ENCODE measurements at places on chromosomes 6 and 20.

- DNase-seq: no peak
Measured at GRCh38 chr6:138652824-138653223, 120.7 kb upstream of the CCDC28A start.

DNA sequence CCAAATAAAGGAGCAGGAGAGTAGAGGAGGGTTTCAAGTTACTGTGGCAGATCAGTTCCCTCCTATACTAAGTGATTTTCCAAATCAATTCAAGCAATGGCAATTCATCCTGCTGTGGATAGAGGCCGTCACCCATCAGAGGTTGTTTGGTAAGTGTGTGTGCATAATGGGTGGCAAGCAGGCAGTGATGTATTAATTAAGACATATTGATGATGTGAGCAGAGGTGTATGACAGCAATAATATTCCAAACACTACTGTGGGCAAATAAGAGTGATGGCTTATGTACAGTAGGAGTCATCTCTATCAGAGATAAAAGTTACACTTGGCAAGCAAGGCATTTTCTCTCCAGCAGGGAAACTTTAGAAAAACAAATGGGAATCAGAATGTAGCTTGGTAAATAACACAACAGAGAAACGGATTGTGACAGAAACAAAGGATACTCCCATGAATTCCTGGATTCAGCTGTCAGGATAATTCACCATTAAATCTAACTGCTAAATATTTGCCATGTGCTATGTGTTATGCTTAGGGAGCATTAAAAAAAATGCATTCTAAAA is 196.3 kb downstream of the KHDC1L start:
- DNase-seq: no peak

- DNase-seq: no peak
Measured at GRCh38 chr6:107622269-107622668, 132.4 kb downstream of the SOBP start.

DNA sequence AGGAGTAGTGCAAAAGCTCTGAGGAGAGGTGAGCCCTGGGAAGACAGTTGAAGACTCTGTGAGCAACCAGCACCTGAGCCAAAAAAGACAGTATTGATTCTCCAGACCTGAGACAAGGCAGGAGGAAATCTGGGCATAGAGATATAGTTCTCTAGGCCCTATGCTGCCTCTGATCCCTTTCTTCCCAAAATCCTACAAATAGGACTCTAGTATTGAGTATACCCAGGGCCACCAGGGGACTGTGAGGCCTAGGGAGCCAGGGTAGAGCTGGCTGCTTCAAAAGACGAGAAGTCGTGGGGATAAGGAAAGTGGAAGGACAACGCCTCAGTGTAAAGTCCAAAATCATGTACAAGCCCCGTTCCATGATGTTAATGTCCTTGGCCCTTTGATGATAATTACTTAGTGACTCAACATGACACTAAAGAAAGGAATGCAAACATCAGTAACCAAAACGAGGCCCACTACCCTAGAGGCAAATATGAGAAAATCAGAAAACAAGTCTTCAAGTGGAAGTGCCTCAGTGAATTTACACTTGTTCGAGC is 197.3 kb upstream of the PROKR2 start:
- no peak for DNase-seq

DNA sequence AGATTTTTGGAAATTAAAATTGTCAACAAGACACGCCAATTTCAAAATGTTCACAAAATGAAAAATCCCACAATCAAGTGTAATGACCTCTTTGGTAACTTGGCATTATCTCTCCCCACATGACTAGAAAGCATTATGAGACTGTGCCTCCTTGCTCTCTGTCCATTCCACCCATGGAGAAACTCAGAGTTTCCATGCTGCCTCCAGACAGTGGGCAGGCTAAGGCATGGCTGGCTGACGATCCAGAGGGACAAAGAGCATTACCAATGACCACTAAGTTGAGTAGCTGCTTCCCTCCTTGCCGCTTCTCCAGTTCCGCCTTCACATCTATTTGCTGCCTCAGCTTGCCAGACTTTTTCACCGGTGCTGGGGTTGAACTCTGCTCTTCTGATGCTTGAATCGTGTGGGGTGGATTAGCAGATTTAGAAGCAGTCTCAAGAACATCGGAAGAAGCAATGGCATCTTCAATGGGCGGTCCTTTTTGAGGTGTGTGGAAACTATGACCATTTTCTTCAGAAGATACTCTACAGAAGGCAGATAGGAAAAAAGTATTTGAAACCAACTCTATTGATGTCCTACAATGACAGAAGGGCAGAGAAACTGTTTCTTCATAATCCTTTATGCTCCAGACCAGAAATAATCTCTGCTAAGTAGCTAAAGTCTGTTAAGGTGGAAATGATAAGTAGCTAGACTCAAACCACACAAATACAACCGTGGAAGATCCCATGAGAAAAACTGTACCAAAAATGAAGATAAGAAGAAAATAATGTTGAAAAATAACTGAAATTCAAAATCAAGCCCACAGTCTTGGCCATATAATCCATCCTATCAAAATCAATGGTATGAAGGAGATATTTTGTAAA is 47.5 kb upstream of the ALDH8A1 start:
- DNase-seq: no peak

DNA sequence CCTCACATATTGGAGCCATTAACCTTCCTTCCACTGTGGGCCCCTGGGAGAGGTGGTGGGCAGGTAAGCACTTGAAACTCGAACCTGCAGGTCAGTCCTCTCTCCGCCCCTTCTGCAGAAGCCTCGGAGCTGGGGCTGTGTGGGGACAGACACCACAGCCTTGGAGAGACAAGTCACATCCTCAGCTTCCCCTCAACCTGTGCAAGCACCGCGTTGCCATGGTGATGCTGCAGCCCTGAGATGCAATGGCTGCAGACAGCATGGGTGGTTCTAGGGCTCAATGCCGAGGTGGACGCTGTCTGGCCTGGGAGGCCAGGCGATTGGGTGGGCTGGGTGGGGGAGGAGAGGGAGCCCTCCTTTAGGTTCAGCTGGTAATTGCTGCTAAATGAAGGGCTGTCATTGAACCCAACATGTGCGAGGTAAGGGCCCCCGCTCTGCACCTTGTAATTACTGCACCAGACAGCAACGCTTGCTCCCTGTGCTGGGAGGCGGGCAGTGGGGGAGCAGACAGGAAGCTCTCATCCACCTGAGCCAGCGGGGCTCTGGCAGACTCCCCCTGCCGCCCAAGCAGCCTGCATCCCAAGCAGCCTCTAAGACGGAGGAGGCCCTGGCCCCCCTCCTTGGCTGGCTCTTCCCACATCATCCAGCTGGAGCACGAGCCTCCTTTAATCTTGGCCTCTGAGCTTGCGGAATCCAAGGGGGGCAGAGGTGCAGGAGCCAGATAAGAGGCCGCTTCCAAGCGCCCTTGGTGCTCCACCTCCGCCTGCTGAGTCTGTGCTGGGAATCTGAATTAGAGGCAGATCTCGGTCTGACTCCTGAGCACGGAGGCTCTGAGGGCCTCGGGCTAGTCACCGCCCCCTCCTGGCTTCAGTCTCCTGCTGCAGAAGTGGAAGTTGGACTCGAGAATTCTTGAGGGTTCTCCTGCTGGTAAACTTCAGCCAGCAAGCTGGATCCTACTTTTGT is 39.8 kb upstream of the CDH22 start:
- DNase-seq: no peak

DNA sequence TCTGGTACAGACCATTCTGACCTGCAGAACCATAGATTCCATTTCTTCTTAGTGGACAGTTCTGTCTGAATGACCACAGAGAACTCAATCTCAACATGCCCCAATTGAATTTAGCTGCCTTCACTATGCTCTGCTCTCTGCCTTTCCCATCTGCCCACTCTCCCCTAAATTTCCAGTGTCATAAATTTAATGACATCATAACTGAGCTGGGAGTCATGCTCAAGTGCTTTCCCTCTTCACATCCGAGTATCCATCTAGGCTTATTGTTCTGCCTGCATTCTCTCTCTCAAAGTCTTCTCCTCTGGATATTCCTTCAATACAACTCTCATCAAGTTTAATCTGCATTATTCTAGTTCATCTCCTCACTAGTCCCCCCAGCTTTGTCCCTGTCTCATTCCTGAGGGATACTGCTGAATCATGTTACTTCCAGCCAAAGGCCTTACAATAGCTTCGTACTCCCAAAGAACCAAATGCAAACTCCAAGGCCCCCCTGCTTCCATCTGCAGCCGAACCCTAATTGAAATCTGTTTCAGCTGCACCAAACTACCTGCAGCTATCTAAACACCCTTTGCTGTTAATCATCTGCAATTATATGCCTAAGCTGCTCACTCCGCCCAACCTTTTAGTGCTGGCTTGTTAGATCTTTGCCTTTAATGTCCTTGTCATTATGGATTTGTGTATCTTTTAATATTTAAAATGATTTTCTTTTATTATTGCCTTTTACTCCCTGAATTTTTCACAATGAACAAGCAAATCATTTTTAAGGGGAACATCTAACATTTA is 46.1 kb downstream of the SLC35B3 start:
- no peak for DNase-seq

DNA sequence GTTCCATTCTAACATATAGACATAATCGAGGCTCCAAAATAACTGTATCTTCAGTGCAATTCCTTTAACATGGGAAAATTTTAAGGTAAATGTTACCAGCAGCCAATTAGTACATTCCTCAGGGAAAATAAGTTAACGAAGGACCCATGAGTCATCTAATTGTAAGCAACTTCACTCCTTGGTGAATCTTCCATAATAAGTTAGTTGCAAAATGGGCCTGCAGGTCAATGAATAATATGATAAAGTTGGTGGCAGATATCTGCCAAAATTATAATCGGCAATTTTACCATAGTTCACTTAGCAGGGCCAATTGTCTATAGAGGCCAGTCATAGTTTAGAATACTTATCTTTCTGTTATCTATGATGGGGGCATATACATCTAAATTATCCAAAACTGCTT is 42.3 kb downstream of the QRSL1 start:
- no peak for DNase-seq

DNA sequence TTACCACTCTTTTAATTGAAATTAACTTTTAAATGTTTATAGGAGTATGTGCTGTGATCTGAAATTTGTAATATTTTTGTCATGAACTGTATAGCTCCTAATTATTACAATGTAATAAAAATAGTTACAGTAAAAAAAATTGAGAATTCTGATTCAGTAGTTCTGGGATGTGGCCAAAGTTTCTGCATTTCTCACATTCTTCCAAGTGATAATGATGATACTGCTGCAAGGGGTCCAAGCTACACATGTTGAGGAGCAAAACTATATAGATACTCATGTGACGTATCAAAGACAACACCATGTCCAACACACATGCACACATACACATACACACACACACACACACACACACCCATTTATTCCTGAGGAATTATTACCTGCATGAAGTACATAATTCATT is 71.0 kb upstream of the FAM83B start:
- no peak for DNase-seq

- no peak for DNase-seq
Measured at GRCh38 chr6:105041880-105042279, 85.0 kb downstream of the LIN28B start.

GRCh38 chr6:116170358-116171057 is 44.6 kb upstream of the COL10A1 start:
- DNase-seq: no peak

DNA sequence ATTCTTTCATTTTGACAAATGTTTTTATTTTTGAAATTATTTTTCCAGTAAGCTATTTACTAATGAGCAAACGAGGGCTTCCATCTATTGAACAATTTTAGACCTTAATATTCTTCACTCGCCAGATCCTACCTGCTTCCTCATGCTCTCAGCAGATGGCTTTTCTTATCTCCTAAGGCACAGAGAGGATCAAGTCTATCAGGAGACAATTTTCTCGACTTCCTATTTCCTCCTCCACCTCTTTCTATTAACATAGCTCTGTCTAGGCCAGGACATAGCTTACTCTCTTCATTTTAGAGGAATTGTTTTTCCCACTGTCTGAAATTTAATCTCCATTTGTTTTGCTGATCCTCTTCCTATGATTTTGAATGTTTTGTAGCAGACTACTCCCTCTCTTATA is 87.0 kb upstream of the MAN1A1 start:
- DNase-seq: no peak

DNA sequence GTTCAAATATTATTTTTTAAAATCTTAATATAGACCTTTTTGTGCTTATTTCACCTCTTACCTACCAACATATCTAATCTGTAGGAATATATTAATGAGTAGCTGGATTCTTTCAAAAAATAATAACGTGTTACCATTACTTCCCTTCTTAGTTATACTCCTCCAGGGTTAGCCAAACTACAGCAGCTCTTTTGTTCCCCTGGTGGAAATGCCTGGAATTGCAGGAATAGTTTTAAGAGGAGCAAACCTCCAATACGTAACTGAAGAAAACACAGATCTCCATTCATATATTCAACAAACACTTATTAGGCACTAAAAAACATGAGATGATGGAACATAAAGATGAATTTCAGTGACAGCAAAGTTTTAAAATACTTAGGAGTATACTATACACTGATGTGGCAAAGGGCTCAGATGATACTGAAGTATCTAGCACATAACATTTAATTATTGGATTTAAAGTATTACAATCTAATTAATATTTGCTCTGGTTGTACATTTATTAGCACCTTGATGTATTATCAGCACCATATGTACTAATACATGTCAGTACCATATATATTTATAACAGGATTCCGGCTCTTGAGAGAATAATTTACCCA is 78.3 kb downstream of the TBX18 start:
- DNase-seq: no peak

- DNase-seq: no peak
Measured at GRCh38 chr20:38831995-38832620, 26.6 kb downstream of the PPP1R16B start.

DNA sequence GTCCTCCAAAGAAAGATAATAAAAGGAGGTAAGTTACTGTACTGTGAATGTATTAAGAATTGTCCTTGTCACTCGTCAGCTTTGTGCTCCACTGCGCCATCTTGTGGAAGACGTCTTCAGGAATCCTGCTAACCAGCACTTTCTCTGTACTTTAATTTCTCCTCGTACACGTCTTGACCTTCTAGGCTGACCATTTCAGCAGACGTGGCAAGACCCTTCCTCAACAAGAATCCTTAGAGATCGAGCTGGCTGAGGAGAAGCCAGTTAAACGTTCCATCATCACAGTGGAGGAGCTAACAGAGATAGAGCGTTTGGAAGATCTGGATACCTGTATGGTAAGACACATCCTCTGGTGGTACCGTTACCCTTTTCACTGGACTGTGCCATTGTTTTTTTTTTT is 95.5 kb upstream of the SCGN start:
- peak; percentile 64 for DNase-seq

DNA sequence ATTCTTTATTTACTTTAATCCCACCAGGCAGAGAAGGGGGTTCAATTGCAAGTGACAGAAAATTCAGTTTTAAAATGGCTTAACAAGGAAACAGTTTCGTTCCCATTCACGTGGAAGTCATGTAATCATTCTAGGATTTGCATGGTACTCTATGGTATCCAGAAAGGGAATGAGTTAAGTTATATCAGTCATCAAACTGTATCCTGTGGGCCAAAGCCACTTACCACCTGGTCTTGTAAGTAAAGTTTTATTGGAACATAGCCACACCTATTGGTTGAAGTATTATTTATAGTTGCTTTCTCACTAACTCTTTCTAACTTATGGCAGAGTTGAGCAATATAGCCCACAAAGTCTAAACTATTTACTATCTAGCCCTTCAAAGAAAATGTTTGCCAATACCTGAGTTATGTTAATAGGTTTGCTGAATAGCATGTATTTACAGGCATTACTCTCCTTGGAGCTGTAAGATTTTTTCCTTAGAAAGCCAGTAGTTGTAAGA is 10.2 kb upstream of the MMS22L start:
- no peak for DNase-seq

Measured in activated CD4-positive, CD25-positive, alpha-beta regulatory T cell (primary cell).